ENCODE measurements at places on chromosomes 2 and 18.

GRCh38 chr2:157871415-157871814, 4.7 kb downstream of the ACVR1 start:
- no peak for DNase-seq

- DNase-seq, result peak; percentile 97
These were observed 997 bp upstream of the TGIF1 start for GRCh38 chr18:3448838-3449511.

DNA sequence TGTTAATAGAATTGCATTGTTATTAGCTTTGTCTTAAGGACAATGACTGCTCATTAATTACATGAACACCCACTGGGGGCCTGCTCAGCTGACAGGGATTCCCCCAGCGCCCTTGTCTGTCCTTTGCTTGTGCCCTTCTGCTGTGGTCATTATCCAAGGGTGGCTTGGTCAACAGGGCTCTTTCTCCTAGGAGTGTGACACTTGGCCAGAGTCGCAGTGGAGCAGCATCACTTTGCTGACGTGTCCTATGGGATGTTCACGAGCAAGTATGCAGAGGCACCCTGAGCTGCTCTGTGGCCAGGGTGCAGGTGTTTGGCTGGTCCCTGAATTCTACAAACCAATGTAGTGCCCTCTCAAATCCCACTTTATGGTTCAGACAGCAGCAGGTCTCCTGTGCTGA, 46.0 kb downstream of the PTGR3 start:
- no peak for DNase-seq

DNA sequence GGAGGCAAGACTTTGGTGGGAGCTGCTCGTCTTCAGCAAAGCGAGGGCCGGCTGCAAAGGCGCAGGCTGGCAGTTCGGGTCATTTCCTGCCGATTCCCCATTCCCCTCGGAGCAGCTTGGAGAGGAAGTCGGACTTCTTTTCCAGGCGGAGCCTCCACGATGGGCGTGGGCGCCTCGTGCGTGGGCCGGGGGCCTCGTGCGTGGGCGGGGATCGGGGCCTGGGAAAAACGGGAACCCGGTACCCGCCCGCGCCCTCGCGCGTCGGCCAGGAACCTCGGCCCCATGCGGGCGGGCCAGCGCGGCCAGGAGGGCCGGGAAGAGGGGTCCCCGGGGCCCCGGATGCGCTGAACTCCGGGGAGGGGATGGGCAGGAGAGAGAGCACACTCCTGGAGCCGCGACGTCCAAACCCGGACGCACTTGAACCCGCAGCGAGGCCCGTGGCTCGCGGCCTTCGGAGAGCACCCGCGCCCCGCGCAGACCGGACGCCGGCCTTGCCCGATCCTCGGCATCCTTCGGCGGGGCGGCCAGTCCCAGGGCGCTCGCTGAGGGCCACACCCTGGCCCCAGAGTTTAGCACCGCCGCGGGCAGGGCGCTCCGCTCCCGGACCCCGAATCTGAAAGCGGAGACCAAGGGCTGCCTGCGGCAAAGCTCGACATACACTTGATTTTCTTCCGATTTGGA, 368.4 kb downstream of the MTX2 start:
- DNase-seq, result peak; percentile 28

GRCh38 chr2:46776687-46777327, 138.8 kb downstream of the MCFD2 start:
- peak; percentile 76 for DNase-seq

- DNase-seq, result no peak
These were observed 7.6 kb upstream of the PRSS56 start for GRCh38 chr2:232512602-232513001.

GRCh38 chr2:145207884-145208283, 688.0 kb upstream of the ZEB2 start:
- DNase-seq, result no peak

DNA sequence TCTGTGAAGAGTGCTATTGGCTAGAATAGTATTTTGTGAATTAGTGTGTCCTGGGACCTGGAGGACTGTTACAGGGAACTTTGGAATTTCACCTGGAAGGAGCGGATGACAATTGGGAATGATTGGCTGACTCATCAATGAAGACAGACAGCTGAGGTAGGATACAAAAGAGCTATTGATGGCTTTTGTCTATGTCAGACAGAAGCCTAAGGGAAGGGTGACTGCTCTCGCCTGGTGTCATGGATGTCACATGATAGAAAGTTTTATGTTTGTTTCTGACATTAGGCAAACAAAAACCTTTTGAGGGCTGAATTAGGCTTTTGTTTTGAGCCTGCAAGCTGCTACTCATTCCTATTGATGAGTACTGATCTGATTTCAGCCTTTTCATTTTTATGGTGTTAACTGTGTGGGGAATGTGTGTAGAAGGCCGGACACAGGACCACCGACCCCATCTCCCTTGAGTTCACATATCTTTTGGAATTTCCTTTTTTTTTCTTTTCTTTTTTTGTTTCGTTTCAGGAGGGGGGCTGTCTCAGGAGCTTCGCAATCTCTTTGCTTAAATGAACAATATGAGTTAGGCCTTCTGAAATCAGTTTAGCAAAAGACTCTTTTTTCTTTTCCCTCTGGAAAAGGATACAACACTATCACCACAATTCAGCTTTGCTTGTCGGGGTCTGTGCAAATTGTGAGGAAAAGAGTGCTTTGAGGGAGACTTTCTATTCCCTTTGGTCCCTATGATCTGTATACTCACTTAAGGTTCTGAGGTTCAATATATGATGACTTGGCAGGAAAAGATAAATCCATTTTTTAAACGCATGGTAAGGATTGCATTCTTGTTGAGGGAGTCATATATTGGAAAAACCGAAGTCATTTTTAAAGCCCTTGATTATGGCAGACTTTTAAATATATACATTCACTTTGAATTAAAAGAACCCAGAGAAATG, 207.9 kb upstream of the FIGN start:
- DNase-seq, result no peak

DNA sequence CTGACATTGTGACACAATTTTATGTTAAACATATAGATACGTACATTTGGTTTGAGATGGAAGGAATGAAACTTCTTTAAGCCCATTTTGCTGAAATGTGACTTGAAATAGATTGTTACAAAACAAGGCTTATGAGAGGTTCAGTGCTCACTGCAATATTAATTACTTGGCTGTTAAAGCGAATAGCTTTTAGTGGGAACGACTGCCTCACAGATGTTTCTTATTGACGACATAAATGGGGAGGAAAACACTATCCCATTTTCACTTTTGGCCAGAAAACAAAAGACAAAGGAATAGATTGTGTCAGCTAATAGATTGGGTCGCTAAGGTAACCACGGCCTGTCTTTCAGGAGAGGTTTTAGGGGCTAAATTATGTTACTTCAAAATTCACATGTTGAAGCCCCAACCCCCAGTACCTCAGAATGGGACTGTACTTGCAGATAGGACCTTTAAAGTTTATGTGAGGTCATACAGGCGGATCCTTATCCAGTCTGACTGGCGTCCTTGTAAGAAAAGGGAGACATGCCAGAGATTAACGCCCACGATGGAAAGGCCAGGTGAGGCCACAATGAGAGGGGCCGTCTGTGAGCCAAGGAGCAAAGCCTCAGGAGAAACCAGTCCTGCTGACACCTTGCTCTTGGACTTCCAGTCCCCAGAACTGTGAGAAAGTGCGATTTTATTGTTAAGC, 10.8 kb downstream of the INPP1 start:
- DNase-seq, result no peak

GRCh38 chr2:20439503-20439902, 7.4 kb upstream of the RHOB start:
- peak; percentile 93 for DNase-seq

DNA sequence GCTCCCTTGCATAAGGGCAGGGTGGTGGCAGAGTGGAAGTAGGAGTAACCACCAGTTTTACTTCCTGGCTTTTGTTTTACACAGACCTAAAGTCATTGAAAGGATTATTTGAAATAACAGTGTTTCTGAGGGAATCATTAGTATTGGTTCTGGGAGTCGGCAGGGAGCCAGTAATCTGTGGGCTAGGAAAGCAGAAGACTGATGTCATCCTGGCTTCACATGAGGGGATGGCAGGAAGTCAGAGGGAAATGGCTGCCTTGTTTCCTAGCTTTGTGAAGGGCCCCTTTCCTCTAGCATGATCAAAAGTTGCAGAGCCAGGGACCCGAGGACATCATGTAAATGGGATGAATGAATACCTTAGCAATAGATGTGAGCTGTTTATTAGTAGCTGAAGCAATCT, 792.6 kb downstream of the CPS1 start:
- DNase-seq, result no peak

GRCh38 chr18:41021089-41021488, 933.9 kb upstream of the PIK3C3 start:
- DNase-seq, result no peak

DNA sequence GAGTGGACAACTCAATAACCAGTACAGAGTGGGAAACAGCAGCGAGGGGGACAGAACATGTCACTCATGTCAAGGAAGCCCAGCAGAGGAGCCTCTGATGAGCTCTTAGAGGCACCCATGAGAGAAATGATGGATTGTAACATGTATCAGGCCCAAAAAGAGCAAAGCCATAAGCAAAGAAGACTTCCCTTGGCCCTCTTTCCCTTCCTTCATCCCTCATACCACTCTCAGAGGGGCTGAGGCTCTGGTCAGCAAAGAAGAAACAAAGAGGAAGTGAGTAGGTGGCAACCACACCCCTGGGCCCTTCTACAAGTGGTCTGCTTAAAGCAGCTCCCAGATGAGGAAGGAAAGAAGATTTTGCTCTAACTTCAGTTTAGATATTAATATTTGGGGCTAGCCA, 112.8 kb downstream of the CDC42EP3 start:
- DNase-seq, result peak; percentile 80

GRCh38 chr2:127770973-127771735, 39.8 kb downstream of the WDR33 start:
- DNase-seq, result peak; percentile 52

DNA sequence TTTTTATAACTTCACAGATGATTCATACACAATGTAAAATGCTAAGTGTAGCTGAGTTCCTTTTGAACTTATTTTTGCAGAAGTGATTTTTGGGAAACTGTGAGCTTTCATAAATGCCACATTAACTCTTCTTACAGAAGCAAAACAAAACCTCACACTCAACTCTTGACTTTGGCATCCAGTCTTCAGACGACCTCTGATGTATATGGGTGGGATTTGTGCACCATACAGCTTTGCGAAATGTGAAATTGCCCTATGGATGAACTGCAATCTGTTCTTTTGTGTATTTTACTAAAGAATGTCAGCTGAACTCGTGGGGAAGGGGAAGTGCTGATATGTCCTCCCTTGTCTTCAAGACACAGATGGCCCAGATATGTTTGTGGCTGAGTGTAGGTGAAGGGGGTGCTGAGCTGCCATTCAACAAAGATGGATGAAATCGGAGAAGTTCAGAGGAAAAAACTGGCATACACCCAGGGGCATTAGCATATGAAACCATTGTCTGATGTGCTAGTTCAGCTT, 218.3 kb downstream of the PTGR3 start:
- DNase-seq, result peak; percentile 83

GRCh38 chr2:28824207-28824606, 13.6 kb downstream of the SPDYA start:
- no peak for DNase-seq

DNA sequence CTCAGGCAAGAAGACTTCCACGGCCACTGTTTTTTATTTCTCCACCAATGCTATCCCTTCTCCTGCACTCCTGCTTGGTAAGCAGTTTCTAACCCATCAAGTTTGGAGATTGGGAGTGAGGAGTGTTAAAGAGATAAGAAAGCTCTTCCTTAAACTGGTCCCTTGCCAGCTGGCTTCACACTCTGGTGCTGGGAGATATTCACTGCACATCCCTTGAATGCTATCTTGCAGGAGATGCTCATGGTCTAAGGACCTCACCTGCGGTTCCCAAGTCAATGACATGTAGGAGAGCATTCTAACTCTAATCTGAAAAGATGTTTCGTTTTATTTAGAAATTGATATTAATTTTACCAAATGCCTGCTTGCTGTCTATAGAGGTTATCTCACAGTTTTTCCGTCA, 28.2 kb upstream of the CYRIA start:
- no peak for DNase-seq

- DNase-seq, result no peak
These were observed 176.9 kb upstream of the NRP2 start for GRCh38 chr2:205505371-205505770.

GRCh38 chr2:125857971-125858794, 797.8 kb upstream of the GYPC start:
- no peak for DNase-seq

GRCh38 chr2:174180165-174180724, 68.1 kb downstream of the OLA1 start:
- no peak for DNase-seq

DNA sequence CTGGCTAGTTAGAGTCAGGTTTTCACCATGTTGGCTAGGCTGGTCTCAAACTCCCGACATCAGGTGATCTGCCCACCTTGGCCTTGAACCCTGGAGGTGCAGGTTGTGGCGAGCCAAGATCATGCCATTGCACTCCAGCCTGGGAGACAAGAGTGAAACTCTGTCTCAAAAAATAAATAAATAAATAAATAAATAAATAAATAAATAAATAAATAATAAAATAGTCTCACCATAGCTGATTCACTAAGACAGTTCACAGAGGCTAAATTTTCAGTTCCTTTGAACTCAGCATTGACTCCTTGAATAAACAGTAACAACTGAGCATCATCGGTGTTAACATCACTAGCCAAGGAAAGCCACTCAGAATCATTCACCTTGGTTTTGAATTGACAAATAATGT, 32.7 kb downstream of the GNAL start:
- DNase-seq, result no peak

GRCh38 chr2:110872521-110872920, 140.1 kb downstream of the ACOXL start:
- no peak for DNase-seq

- no peak for DNase-seq
These were observed 762.2 kb downstream of the SUCLG1 start for GRCh38 chr2:83696838-83697237.

GRCh38 chr2:58030771-58031170, 15.8 kb upstream of the VRK2 start:
- no peak for DNase-seq

DNA sequence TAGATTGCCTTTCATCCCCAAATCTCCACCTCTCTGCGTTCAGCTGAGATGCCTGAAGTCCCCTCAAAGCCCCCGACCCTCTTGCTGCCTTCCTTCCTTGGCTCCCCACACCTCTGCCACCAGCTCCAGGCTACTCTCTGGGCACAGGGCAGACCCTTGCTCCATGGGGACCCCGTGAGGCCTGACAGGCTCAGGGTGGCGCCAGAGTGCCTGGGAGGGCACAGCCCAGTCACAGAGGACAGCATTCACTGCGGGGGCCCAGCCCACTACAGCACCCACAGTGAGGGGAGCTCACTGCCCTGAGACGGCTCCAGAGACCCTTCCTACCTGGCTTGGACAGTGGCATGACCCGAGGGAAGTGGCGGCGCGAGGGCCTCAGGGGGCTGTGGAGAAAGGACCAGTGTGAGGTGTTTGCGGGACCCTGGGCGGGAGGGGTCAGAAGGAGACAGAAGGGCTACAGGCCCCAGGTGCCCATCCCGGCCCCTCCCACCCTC, 51.0 kb downstream of the AQP12A start:
- DNase-seq, result no peak

Measured in suppressor macrophage treated with lipopolysaccharide for 4 hours (primary cell).